ENCODE measurements at places on chromosomes 4 and X. TPM values are rescaled to one million over a fixed set of nuclear protein-coding genes. Genes with fewer than 3 reads are reported as not detected.

GRCh38 chr4:25783943-25784342, 78.8 kb downstream of the SEL1L3 start:
- no peak for DNase-seq

- peak; percentile 55 for DNase-seq
Observed at GRCh38 chrX:9320940-9321339, 143.9 kb upstream of the TBL1X start.

DNA sequence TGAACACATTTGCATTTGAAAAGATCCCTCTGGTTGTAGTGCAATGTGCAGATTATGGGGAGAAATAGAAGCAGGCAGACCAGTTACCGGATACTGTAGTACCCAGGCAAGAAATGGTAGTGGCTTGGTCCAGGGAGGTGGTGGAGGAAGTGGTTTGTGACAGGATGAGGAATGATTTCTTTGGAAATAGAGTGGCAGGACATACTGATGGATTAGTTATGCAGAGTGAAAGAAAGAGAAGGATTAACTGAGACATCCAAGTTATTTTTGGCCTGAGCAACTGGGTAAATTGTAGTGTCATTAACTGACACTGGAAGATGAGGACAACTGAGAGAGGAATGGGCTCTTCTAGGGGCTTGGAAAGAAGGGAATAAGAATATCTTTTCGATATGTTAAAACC, 139.7 kb downstream of the CFAP299 start:
- DNase-seq, result no peak

DNA sequence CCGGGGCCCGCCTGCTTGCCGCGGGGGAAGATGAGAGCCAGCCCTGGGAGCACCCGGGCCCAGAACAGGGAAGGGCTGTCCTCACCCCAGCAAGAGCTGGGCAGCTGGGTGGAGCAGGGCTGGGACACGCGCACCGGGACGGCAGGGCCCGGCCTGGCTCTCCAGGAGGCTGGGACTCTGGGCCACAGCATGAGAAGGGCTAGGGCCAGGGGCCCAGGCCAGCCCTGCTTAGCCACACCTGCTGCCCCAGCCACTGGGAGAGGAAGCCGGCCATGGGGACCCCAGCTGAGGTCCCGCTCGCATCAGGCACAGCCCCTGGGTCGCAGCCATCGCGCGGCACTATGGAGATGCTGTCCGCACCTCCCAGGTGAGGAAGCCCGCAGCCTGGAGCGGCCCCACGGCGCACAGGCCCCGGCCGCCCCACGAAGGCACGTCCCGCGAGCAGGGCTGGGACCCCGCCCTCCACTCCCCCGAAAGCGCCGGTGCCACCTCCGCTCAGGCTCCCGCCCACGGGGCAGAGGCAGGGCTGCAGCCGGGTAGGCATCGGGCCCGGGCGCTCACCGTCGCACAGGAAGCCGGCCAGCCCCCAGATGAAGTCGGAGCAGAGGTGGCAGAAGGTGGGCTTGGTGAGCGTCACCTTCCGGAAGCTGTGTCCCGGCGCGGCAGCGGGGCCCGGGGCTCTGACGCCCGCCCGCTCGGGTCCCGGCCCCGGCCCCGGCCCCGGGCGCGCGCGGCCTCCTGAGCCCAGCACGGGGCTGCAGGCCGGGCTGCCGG, 531 bp downstream of the DGKQ start:
- DNase-seq, result no peak

DNA sequence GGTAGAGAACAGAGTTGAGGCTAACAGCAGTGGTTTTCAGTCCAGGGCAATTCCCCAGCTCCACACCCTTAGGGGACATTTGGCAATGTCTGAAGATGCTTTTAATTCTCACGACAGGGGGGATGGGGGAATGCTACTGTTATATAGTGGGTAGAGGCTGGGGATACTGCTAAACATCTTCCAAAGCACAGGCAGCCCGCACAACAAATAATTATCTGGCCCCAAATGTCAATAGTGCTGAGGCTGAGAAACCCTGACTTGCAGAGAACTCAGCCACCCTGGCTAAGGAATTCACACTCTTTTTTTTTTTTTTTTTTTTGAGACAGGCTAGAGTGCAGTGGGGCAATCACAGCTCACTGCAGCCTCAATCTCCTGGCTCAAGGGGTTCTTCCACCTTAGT, 60.6 kb downstream of the POLR2B start:
- no peak for DNase-seq

DNA sequence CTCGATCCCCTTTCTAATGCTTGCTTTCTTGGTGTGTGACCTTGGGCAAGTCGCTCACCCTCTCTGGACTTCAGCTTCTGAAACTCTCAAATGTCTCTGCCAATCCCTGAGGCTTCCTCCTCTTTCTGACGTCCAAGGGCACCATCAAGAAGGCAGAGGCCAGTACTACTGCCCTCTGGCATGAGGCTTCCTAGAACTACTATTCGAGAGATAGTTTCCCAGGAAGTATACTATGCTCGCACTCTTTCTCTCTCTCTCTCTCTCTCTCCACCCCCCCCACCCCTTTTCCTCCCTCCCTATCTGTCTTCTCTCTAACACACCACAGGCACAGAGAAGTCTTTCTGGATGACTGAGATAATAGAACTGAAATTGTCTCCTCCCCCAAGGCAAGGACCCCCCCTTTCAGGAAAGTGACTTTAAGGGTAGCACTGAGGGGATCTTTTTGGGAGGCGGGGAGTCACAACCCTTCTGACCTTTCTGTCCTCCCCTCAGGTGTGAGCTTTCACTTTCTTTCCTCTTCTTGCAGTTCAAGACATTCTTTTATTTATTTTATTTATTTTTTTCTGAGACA, 20.0 kb upstream of the BCOR start:
- DNase-seq, result no peak

DNA sequence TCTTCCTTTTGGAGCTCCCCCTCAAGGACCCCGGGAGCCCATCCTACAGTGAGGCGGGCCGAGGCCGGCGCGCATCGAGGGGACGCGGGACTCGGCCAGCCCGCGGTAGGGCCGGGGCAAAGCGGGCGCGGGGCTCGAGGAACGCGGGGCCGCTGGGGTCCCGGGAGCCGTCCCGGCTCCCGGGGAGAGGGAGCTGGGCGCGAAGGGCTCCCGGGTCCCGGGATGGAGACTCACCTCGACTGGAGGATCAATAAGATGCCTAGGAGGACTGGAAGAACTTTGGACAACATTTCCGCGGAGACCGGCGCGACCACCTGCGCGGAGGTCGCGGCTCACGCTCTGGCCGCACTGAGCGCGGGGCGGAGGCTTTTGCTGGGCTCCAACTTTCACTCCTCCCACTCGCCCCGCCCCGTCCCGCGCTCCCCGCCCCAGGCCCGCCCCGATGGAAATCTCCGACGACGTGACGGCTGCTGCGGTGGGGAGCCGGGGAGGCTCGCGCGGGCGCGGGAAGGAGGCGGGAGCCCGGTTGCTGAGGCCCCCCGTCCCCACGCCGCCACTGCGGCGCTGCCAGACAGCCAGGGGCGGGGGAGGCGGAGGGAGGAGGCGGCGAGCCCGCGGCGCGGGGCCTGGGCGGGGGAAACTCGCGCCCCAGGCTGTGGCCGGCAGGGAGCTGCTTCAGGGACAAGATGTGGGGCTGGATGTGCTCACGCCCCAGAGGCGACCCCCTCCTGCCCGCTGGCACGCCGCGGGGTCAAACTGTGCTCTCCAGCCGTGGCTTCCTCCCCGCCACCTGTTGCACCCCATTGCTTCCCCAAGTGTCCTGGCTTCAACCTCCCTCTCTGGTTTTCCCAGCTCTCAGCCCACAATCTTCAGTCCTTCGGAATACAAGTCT, at the start of gene GABRE:
GABRE (minus strand) TSS at position 341 of the 892 bp plus-strand sequence; CDS start at position 290, 51 bp downstream.
- DNase-seq, result peak; percentile 69

BCOR gene
- total RNA-seq, result 18.6 TPM

MEPE gene
- not detected for total RNA-seq

ALB gene
- 79.8 TPM for total RNA-seq

SLC38A5 gene
- total RNA-seq, result not detected

All from Caco-2 (cell line).